Left renal pelvis (tissue), 4 donors: ENCODE measurements at places on chromosomes 4 and X. TPM values are rescaled to one million over a fixed set of nuclear protein-coding genes. Genes with fewer than 3 reads are reported as not detected.

DNA sequence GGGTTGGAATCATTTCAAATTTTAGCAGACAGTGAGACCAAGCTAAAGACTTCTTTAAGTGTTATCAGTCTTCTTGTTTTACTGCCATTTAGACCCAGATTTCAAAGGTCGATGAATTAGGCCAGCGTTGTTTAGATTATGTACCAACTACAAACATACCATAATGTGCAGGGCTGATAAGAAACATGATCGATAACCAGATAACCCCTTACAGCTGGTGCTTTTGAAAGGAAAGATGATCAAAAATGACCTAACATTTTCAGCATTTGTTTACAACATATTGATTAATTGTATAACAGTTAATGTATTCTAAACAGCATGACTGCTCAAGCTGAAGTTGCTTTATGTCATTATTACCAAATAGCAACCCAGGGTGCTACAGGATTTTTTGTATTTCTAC is 400.4 kb upstream of the FAM241A start:
- DNase-seq = no peak

DNA sequence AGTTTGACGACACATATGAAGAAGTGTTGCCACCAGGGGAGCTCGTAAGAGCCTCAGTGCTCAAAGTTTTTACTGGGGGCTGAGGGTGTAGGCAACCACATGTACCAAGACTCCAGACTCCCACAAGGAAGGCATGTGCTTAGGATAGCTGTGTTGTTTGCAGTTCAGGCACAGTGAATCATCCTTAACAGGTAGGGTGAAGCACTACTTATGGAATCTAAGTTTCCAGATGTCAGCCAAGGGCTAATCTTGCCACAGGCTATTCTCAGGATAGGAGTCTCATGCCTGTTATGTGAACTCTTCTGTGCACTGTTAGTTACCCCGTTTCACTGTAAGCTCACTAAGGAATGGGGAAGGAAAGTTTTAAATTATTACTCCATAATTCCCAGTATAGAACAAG is 202.6 kb downstream of the TMA16 start:
- DNase-seq = no peak

- DNase-seq = no peak
Observed at GRCh38 chr4:7571701-7572100, 137.0 kb upstream of the PSAPL1 start.

- DNase-seq = no peak
Observed at GRCh38 chr4:37641886-37642849, 44.0 kb downstream of the RELL1 start.

The MAGEB2 gene
- not detected for polyA plus RNA-seq
